ENCODE measurements at places on chromosomes 1 and 21.

DNA sequence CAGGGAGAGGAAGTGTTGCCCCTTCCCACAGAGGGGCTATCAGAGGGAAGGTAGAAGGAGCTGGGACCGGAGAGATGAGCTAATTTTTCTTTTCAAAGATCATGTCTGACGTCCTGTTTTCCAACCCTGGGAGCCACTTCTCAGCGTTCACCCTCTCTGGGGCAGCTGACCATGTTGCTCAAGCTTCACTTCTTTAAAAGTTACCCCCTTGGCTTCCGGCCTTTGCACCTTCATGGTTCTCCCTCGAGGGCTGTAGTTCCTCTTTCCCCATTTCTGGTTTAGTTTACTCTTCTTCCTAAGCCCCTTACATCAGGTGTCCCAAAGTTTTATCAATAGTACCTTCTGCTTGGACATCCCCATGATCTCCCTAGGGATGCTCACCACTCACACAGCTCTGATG, 23.8 kb upstream of the CSF1 start:
- DNase-seq: no peak

DNA sequence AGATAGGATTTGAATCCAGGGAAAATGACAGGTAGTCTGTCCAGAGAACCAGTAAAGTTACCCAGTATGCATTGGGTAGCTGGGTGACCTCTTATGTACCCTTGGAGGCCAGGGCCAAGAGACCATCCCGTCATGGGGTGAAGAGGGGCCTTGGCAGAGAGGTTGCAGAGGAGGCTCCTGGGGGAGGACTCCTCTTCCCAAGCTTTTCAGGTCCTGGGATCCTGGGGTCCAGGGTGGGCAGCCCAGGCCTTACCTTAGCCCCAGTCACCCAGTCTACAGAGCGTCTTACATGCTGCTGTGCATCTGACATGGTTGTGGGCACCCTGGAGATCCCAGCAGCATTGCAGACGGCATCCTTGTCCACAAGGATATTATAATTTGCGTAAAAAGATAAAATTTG, 14.0 kb downstream of the PMF1 start:
- no peak for DNase-seq

DNA sequence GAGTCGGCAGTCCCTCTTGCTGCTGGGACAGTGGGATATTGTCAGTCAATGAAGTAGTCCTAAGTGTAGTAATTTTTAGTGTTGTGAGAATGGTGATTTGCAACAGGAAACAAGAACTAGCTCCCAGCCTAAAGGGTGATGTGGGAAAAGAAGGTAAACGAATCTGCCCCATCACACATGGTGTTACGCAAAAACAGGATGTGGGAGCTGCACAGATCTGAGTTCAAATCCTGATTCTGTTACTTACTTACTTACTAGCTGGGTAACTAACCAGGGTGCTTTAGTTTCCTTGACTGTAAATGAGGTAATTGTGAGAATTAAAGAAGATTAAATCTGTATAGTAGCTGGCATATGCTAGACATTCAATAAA, 22.3 kb downstream of the NAV1 start:
- no peak for DNase-seq

DNA sequence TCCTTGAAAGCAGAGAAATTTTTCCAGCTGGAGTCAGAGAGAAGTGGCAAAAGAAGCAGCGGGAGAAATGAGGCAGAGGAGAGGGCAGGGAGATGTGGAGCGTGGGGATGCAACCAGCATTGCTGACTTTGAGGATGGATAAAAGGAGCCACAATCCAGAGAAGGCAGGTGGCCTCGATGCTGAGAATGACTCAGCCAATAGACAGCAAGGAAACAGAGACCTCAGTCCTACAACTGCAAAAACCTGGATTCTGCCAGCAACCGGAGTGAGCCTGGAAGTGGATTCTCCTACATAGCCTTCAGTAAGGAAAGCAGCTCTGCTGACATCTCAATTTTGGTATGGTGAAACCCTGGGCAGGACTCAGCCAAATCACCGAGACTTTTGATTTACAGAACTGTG, 128.9 kb upstream of the ATP1B1 start:
- no peak for DNase-seq

- no peak for DNase-seq
Observed at GRCh38 chr1:206900149-206900548, 2.9 kb downstream of the IL24 start.

GRCh38 chr21:42382915-42383314, 12.9 kb downstream of the TMPRSS3 start:
- no peak for DNase-seq

- no peak for DNase-seq
Observed at GRCh38 chr1:88979054-88979748, 13.2 kb downstream of the KYAT3 start.

DNA sequence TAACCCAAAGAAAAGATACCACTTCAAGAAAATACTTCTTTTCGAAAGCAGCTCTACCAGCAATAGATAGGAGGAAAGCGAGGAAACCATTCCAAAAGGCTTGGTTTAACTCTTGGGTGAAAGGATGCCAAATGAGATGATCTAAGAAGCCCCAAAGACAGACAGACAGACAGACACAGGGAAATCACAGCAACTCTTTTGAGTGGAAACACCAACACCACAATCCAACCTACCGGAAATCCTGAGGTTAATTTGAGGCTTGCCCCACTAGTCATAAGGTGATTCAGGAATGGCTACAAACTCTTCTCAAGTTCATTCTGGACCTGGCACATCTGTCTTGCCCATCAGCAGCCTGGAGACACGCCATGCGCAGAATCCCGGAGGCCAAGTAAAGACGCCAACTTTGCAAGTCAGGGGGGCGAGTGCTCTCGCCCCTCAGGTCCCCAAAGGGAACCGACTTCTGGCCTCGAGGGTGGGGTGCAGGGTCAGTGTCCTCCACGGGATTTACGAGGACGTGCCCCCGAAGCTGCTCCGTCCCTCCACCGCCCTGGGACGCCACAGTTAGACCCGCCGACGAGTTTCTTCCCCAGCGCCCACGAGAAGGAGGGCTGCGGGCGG, 778 bp downstream of the EVI5 start:
- no peak for DNase-seq

DNA sequence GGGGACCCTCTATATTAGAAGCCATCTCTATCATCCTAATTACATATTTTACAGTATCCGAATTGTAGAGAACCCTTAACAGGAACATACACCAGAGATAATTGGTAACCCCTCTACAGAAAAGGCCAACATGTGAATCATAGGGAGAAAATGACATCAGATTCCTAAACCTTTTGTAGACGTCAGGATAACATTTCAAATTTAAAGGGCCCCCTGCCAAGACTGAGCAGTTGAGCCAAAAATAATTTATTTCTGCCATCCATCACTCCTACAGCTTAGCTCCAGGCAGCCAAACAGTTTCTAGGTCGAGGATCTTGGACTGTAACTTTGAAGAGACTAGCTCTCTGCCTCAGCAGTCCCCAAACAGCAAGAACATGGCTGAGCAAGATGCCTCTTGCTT, 21.2 kb downstream of the ZNF697 start:
- no peak for DNase-seq

GRCh38 chr1:53326598-53327181, 1.2 kb downstream of the LRP8 start:
- DNase-seq: no peak

GRCh38 chr1:206506405-206507283, 687 bp upstream of the RASSF5 start:
- DNase-seq: no peak

GRCh38 chr1:240199758-240200645, 108.3 kb downstream of the FMN2 start:
- DNase-seq: no peak

GRCh38 chr1:221961532-221962292, 219.8 kb upstream of the DUSP10 start:
- DNase-seq: no peak

All from nucleus accumbens (tissue), 56 donors.